Adrenal gland (tissue), 19 donors: ENCODE measurements at places on chromosomes 11 and 22.

DNA sequence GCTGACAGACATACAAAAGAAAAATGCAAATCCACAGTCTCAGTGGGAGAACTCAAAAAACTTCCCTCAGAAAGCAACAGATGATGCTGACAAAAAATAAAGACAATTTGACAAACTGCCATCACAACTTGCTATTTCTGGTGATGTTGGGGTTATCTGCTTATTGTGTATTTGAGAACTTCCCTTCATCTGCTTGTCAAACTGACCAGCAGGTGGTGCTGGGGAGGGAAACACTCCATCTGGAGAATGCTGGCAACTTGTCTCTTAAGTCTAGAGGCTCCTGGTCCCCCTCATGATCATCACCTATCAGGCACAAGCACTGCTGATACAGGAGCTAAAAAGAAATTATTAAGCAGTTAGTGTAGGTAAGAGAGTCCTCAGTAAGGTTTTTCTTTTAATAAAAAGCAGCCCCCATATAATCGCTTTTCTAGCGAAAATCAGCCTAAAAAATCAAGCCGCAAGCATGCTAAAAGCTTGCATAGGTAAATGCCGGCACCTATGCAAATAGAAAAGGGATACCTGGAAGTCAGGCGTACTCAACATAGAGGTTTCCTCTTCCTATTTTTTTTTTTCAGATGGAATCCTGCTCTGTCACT, 9.8 kb upstream of the FAM111B start:
- DNase-seq = peak; percentile 64
- no peaks in the 10 kb centered on the region for H3K36me3 ChIP-seq
- no peak overlapping the region for H3K4me3 ChIP-seq
- no peak overlapping the region for H3K27ac ChIP-seq
- H3K27me3 ChIP-seq = no peaks in the 10 kb centered on the region

DNA sequence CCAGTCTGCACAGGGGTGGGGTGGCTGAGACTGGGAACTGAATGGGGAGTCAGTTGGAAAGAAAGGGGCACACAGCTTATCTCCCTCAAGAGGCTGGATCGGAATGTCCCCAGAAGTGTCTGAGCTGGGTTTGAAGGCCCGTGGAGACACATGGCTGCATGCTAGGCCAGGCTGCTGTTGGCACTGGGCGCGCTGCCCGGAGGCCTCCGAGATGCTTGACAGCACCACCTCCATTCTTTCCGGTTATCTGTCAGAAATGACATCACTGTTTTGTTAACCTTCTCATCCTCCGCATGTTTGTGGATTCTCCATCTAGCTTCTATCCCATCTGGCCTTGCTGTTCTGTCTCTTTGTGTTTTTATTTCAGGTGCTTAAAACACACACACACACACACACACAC, 85.5 kb downstream of the APIP start:
- no peak overlapping the region for H3K4me3 ChIP-seq
- DNase-seq = peak; percentile 53
- H3K27ac ChIP-seq = no peak overlapping the region
- H3K36me3 ChIP-seq = no peaks in the 10 kb centered on the region
- H3K4me1 ChIP-seq = no peaks in the 10 kb centered on the region

GRCh38 chr11:46520971-46521745, 72.7 kb downstream of the AMBRA1 start:
- peaks cover 4% of the 10 kb centered on the region for H3K4me1 ChIP-seq
- no peak for DNase-seq
- no peaks in the 10 kb centered on the region for H3K27me3 ChIP-seq

DNA sequence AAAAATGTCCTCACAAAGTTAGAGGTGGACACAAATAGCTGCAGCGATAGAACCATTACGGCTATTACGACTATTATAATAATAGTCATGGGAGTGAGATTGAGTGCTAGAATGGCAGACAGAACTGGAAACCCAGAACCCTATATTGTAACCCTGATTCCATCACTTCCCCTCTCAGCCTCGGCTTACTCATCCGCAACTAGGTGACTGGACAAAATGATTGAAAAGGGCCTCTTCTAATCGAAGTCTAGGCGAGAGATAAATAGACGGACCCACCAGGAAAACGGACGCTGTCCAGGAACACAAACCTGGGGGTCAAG, 629 bp downstream of the PSMA1 start:
- no peaks in the 10 kb centered on the region for H3K27me3 ChIP-seq
- no peak for DNase-seq
- peaks cover 12% of the 10 kb centered on the region for H3K4me1 ChIP-seq
- H3K36me3 ChIP-seq = peaks cover 33% of the 10 kb centered on the region
- peak overlapping the region; percentile 94 for H3K27ac ChIP-seq

- H3K36me3 ChIP-seq = no peaks in the 10 kb centered on the region
- no peaks in the 10 kb centered on the region for H3K27me3 ChIP-seq
- DNase-seq = no peak
- H3K4me1 ChIP-seq = no peaks in the 10 kb centered on the region
- H3K27ac ChIP-seq = no peak overlapping the region
Observed at GRCh38 chr11:59025097-59025496, 61.0 kb upstream of the GLYATL1B start.

DNA sequence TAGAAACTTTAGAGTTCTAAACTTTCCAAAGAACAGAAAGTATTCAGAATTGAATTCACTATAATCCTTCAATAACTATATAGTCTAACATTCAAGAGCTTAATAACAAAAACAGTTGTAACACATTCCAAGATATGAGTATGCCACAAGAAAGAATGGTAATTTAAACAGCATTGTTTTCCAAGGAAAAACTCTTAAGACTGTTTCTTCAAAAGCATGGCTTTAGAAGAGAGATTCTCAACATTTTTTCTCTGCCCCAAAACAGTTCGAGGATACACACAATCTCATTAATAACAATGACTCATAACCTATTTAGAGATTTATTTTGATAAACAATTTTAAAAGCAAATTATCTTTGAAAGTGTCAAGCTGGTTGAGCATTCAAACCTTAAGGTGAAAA, 16.7 kb upstream of the ARHGAP32 start:
- no peaks in the 10 kb centered on the region for H3K36me3 ChIP-seq
- peaks cover 20% of the 10 kb centered on the region for H3K4me1 ChIP-seq
- H3K4me3 ChIP-seq = no peak overlapping the region
